Stimulated activated CD8-positive, alpha-beta memory T cell treated with anti-CD3 and anti-CD28 coated beads, Interleukin-12 subunit alpha, Interleukin-12 subunit beta, amount 100 ng/mL, for 4 hours (primary cell): ENCODE measurements at places on chromosomes 11 and 22.
A peak's percentile ranks its signal among the peaks of the same experiment; 100 is the strongest.

- no peak for DNase-seq
Observed at GRCh38 chr11:86571273-86571948, 101.0 kb downstream of the ME3 start.

DNA sequence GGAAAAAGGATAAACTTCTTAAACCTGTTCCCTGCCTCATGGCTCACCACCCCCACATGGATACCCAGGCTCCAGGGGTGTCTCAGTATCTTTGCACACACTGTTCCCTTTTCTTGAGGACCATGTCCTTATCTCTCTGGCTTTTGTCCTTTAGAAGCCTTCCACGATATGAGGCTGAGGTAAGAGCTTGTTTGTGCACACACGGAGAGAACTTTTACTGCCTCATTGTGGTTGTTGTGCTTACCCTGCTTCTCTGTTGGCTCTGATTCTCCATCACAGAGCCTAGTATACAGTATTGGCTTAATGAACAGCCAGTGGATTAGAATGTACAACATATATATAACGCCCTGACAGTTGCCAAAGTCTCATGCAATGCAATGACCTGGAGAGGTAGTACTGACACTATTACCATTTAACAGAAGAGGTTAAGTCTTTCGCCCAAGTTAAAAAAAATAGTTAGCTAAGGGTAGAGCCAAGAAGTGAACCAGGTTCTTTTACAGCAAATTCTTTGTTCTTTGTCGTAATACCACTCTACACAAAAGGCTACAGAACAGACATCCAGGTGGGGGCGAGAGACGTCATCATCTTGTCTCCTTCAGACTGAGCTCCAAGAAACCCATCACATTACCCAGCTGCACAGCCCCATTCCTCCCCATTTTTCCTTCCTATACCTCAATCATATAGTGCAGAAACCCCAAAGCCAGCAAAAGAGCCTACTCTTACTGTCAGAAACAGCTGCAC lies 117.3 kb downstream of the PLEKHA7 start:
- no peak for DNase-seq

- no peak for DNase-seq
Observed at GRCh38 chr11:119055901-119056300, 1.1 kb downstream of the HYOU1 start.

DNA sequence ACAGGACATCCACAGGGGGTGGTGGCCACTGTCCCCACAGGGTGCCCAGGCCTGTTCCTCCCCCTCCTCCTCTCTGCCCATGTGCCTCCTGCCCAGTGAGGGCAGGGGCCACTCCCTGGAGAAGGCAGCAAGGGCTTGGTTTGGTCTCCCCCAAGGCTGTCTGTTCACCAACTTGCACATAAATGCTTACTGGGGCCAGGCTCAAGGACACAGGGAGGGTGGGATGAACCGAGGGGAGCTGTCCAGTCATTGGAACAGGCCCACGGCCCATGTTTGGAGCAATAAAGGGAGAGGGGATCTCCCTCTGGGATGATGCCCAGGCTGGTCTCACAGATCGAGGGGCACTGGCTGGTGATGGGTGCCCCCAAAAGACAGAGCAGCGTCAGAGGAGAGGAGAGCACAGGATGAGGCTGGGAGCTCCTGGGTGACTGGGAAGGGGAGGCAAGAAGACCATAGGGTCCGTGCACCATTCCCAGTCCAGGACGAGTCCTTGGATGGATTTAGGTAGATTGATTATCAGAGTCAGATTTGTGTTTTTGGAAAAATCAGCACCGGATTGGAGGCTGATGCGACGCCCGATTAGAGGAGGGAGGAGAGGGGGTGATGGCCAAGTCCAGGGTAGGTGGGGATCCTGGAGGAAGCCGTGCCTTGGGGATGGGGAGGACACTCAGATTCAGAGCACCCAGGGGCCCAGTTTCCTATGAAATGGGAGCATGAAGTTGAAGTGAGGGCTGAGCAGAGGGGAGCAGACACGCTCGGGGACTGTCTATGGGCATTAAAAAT lies 1.1 kb downstream of the IGLL5 start:
- no peak for DNase-seq

DNA sequence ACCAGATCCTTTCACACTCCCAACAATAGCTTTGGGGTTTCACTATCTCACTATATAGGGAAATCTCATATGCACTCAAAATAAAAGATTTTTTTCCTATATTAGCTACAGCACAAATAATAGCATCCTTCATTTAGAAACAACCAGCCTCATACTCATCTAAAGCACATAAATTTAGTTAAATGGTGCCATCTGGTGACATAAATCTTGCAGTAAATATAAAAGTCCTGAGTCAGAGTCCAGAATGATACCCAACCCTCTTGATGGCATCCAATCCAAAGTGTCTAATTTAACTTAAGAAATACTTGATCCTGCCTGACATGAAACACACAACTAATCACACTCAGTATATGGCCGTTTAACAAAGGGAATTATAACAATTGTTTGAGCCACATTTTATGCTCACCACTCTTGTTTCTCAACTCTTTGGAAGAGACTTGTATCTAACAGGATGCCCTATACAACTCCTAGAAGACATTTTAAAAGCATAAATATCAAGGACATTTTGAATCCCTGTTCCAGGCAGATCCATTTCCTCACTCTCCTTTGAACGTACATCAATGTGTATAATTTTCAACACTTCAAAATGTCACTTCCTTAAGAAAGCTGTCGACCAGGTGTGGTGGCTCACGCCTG lies 36.2 kb downstream of the DLG2 start:
- DNase-seq = no peak

DNA sequence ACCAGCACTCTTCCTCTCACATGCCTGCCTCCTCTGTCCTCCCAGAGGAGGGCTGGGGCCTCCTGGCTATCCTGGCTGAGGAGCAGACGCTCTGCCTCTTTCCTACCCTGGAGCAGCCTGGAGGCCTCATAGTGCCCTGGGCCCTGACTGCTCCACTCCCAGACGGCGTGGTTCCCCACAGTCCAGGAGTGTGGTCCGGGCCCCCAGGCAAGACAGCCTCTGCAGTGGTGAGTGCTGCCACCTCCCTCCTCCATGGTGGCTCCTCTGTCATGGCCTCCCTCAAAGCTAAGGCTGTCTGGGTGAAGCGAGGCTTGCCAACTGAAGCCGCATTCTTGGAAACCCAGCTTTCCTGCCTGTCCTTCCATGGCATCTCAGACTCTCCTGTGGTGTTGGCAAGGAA lies 19.8 kb downstream of the GAB4 start:
- DNase-seq = no peak

DNA sequence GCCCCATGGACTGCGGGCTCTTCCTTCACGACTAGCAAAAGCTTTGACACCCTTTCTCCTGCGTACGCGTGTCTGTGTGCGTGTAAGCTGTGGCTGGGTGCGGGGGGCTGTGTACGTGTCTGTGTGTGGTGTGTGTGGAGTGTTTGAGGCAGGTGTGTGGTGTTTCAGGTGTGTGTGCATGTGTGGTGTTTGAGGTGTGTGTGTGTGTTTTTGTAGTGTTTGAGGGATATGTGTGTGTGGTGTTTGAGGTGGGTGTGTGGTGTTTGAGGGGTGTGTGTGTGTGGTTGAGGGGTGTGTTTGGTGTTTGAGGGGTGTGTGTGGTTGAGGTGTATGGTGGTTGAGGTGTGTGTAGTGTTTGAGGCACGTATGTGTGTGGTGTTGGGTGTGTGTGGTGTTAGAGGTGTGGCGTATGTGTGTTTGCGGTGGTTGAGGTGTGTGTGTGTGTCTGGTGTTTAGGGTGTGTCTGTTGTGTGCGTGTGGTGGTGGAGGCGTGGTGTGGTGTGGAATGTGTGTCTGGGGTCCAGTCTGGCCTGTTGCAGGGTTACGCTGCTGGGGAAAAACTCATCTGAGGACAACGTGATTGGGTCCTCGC lies 687 bp upstream of the ARSA start:
- no peak for DNase-seq

GRCh38 chr22:22155146-22155545 lies 89.4 kb upstream of the VPREB1 start:
- no peak for DNase-seq

GRCh38 chr11:12569499-12570425 lies 104.5 kb upstream of the TEAD1 start:
- DNase-seq = no peak

- DNase-seq = no peak
Observed at GRCh38 chr11:45852712-45853101, 5.4 kb downstream of the CRY2 start.

DNA sequence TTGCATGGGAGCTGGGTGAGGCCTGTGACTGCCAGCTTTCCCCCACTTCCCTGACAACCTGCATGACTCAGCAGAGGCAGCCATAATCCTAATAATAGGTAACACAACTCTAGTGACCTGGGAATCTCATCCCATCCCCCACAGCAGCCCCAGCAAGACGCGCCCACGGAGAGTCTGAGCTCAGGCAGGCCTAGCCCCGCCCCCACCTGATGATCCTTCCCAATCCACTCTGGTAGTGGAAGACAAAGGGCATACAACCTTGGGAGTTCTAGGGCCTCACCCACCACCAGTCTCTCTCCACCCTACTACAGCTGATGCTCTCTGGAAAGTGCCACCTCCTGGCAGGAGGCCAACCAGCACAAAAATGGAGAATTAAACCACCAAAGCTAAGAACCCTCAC lies 60.3 kb downstream of the CWF19L2 start:
- DNase-seq = no peak

- no peak for DNase-seq
Observed at GRCh38 chr11:15507592-15507991, 392.9 kb downstream of the INSC start.

- DNase-seq = no peak
Observed at GRCh38 chr11:34226210-34226609, 120.8 kb downstream of the NAT10 start.

- no peak for DNase-seq
Observed at GRCh38 chr11:67253872-67254624, 12.2 kb upstream of the GRK2 start.

DNA sequence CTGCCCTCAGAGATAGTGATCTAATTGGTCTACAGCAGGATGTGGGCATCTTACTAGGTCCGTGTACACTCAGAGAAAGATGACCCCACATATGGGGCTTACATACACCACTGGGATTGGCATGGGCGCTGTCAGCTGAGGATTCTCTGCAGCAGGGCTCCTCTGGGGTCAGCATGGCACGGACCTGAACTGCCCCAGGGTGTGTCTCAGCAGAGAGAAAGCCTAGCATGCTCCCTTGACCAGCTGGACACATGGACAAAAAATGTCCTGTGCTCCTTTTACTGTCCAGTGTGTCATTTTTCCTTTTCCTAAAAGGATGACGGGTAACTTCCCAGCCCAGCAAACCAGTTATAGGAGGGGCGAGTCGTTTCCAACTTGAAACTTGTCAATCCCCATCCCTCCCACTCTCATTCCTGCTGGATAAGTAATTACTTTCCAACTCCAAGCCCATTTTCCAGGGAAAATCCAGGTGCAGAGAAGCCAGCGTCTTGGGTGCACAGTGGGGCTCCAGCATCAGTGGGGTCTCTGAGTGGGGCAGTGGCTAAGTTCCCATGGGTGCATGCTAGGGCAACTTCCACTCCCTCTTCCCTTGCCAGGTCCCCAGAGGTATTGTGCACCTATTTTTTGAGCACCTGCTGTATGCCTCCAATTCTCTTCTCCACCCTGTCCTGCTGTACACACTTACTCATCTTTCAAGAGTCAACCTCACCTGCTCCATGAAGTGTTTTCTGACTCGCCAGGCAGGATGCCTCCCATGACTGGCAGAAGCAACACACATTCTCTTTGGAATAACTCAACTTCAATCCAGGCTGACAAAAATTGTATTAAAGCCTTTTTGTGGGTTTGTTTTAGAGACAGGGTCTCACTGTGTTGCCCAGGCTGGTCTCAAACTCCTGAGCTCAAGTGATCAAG lies 5.0 kb downstream of the VSTM5 start:
- DNase-seq = no peak

DNA sequence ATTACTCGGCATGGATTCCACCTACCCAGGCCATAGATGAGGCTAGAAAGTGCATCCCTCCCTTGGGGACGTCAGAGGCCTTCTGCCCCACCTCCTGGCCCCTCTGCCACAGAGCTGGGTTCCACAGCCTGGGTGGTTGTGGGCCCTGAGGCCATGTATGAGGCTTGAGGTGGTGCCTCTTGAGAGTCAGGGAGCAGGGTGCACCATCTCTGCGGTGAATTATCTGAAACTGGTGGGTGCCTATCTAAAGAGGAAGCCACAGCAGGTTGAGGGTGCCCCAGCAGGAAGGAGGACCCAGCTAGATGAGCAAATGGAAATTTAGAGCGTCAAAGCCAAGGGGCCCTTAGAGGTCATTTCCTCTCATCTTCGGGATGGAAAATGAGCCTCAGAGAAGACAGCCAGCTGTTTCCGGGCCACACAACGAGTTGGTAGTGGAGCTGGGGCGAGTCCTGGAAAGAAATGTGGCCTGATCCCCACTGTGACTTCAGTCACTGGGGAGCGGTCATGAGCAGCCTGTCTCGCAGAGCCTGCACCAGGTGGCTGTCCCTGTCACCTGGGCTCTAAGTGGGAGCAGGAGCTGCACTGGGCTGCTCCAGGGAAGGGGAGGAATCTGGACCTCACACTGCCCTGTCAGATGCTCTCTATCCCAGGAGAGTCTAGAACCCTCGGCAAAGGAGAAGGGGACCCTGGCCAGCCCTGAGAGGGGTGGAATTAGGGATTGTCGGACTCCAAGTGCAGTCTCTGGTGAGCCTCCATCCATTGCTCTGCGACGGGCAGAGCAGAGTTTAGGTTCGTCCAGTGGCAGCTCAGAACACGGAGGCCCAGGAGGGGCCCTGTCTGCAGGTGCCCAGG lies 7.3 kb downstream of the ADORA2A start:
- peak; percentile 64 for DNase-seq

- DNase-seq = no peak
Observed at GRCh38 chr11:67606093-67606491, 644 bp upstream of the NDUFV1 start.

DNA sequence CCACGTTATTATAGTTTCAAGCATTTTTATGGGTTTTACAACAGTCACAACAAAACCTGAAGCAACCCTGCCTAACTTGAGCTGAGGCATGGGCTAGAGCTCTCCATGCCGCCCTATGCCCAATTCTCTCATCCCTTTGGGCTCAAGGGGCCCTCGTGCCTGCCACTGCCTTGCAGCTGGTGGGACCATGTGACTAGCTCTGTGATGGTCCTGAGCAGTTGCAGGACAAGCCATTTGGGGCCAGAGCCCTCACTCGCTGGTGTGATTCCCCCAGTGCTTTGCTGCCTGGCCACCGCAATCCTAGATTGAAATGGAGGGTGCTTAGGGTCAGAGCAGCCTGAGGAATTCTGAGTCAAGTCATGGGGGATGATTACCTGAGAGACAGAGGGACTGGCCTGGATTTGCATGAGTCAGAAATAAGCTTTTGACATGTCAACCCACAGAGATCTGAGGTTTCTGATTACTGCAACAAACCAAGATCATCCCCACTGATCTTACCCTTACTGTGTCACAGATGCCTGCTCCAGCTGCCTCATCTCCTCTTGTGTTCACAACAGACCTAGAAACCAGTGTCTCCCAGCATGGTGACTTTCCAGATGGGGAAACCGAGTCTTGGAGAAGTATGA lies 323.7 kb downstream of the BRD1 start:
- no peak for DNase-seq

GRCh38 chr11:19239039-19239438 lies 1.7 kb downstream of the E2F8 start:
- DNase-seq = no peak

DNA sequence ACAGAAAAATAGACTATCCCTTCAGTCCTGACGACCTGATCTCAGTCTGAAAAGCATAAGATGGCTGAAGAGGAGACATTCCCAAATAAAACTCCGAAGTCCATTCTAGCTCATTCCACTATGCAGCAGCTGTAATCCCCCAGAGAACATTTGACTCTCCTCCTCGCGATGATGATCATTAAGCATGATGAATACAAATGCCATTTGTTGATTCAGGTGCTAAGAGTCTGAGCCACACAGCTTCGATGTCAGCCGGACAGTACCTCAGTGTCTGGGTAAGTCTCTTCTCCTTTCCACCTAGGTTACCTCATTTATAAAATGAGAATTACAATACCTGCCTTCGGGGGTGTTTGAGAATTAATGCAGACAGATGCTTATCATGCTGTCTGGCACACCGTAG lies 94.8 kb downstream of the TENM4 start:
- DNase-seq = no peak
